Stimulated activated CD4-positive, alpha-beta T cell treated with anti-CD3 and anti-CD28 coated beads, TNF-alpha, amount 100 ng/mL, for 4 hours (primary cell): ENCODE measurements at places on chromosomes 2 and 18.

DNA sequence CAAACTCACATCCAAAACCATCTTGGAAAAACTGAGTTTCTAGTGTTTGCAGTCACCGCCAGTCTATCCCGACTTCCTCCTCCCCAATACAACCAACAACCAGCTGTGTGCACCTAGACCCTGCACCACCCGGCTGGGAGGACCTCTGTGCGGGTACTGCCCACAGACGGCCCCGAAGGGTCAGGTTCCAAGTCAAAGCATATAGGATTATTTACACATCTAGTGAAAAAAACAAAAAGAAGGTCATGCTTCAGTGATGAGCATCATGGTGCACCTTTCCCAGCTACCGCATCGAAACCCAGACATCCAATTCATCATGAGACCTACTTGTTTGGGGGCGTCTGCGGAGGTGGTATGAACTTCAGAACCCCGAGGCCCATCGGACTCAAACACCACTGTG is 124.8 kb downstream of the ZNF516 start:
- DNase-seq: no peak

- no peak for DNase-seq
Observed at GRCh38 chr2:19141234-19142004, 217.0 kb downstream of the OSR1 start.

- DNase-seq: no peak
Observed at GRCh38 chr2:17538022-17538843, 2.3 kb upstream of the VSNL1 start.

DNA sequence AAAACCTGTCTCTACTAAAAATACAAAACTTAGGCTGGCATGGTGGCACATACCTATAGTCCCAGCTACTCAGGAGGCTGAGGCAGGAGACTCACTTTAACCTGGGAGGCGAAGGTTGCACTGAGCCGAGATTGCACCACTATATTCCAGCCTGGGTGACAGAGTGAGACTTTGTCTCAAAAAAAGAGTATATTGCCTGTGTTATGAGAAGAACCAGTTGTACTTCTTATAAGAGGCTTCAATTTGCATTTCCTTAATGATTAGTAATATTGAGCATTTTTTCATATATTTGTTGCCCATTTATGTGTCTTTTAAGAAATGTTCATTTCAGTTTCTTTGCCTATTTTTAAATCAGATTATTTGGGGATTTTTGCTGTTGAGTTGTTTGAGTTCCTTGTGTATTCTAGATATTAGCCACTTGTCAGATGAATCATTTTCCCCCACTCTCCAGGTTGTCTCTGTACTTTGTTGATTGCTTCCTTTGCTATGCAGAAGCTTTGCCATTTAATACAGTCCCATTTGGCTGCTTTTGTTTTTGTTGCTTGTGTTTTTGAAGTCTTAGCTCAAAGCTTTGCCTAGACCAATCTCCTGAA is 75.8 kb upstream of the LRPPRC start:
- DNase-seq: no peak

DNA sequence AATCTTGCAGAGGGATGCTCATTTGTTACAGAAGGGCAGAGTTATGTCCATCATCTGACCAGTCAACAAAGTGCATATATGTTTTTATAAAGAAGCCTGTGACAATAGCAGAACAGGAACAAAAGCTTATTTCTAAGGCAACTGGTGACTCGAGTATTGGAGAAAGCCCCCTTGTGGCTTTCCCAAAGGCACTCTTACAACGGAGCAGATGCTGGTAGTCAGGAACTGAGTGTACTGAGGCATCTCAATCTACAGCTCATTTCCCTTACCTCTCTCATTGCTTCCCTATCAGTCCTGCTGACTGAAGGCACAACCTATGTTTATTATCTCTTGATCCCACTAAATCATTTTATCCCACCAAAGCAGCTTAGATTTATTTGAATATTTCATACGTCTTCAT is 557.1 kb upstream of the CHAC2 start:
- DNase-seq: no peak

DNA sequence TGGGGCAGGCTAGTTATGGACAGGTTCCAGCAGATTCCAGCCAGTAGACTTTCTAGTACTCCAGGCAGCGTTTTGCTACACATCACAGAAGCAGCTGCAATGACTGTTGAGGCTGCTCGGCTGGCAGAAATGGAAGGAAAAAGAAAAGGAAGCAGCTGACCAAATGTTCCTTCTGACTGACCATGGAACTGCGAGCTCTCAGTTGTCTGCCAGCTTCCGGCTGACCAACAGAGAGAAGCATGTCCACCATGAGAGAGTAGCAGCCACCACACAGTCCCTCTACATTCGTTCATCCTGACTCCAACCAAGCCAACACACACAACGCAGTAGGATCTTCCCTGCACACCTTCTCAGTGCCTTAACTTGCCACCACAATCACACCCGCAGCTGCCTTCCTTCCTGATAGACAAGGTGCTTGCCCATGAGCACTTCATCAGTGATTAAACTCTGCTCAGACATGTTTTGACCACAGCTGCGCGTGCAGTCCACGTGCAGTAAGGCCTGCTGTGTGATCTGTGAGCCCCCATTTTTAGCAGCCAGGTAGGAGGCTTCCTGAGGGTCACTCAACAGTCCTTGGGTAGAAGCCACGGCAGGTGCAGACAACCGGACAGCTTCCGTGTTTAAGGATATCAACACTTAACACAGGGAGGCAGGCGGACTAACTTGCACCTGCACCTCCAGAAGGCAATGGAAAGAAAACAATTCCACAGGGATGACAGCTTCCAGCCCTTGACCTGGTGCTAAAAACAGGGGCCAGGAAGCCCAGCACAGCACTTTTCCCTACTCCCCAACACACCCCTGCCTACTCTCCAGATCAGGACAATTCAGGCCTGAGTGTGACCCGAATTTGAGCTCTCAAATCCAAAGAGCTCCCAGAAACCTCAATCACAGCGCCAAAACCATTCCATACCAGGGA is 996 bp downstream of the TGFBRAP1 start:
- DNase-seq: no peak

- no peak for DNase-seq
Observed at GRCh38 chr2:49948091-49948490, 793.8 kb upstream of the FSHR start.

- peak; percentile 24 for DNase-seq
Observed at GRCh38 chr18:58671632-58672564, 633 bp downstream of the MALT1 start.

GRCh38 chr2:152200101-152200500 is 24.5 kb upstream of the STAM2 start:
- no peak for DNase-seq

- no peak for DNase-seq
Observed at GRCh38 chr2:111032721-111033429, 87.8 kb upstream of the BCL2L11 start.
